Stomach (tissue), 19 donors: ENCODE measurements at places on chromosomes 4 and X. TPM values are rescaled to one million over a fixed set of nuclear protein-coding genes. Genes with fewer than 3 reads are reported as not detected.

The ABCG2 gene
- 6.4 TPM for total RNA-seq

The NKX3-2 gene
- total RNA-seq = not detected

The MAML3 gene
- total RNA-seq = 13.4 TPM

The GC gene
- 14.5 TPM for total RNA-seq

DNA sequence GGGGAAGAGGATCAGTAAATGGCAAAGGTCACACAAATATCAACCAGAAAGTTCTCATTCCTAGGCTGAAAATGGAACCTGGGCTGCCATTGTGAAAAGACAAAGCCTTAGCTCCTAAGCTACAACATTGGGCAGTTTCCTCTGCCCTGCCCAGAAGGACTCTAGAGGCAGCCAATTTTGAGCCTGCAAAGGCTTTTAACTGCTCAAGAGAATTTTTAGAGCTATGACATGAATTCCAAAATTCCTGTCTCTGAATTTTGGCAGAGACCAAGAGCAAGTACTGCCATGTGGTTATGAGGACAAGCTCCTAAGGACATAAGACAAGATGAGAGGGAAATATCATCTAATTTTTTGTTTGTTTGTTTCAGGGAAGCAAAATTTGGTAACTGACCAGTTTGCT, 29.6 kb upstream of the IGFBP7 start:
- DNase-seq = no peak
